NCI-H1417 treated with DMSO at 0.1 percent for 48 hours (cell line): ENCODE measurements at places on chromosomes 7 and 10.

DNA sequence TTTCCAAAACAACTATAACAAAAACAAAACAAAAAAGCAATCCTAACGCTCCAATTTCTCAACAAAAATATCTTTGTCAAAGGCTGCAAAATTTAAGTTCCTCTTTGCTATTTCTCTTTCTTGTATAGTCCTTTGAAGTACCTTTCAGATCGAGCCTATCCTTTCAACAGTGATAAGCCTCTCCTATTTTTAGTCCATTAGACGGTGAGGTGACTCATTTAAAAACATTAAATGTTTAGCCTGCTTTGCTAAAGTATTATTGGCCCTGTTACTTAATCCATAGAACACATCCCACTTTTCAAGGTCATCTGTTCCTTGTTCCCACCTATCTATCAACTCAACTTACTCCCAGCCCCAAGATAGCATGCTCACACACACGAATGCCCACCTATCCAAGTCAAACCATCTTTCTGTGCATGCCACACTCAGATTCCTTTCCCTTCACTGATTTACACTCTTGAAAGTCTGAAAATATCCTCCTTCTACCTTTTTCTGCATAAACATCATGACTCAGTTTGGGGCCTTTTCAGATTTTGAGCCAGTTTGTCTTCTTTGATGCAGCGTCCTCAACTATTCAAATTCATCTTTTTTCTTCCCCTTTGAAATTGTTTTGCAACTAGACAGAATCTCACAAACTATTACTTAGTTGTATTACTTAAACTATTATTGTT, 224.9 kb upstream of the TMEM229A start:
- DNase-seq = no peak

GRCh38 chr7:66054063-66054462, 21.6 kb upstream of the ASL start:
- DNase-seq = no peak

DNA sequence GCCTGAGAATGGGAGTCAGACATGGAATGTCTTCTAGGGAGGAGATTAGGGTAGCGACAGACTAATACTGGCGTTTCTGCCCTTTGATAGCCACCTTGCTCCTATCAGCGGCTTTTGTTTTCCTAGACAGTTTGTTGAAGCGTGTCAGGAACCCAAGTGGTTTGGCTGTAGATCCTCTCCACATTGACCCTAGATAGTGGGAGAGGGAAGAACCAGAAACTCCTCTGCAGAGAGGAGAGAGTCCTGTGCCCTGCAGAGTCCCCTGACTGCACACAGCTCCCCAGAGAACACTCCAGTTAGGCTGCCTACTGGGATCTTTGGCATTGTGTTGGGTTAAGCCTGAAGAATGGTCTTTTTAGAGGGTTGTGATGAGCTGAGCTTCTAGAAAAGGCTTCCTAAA, 2.4 kb downstream of the MEPCE start:
- no peak for DNase-seq

DNA sequence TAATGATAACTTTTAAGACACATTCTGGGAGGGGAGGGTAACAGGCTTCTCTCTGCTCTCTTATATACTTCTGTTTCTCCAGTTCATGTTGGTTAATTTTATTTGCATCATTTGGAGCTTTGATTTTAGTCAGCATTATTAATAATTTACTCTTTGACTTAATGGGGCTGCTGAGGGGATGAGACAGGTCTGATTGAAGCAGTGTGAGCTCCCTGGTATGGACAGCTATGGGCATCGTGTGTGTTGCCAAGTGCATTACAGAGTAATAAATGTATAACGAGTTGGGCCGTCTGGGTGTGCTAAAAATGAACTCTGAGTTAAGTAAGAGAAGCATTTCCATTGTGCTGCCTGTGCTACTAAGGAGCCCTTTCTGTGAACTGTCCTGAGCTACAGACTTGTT, 31.7 kb upstream of the IKZF1 start:
- DNase-seq = no peak

GRCh38 chr7:50552921-50553320, 12.3 kb downstream of the DDC start:
- no peak for DNase-seq

GRCh38 chr10:79608505-79609375, 2.0 kb upstream of the SFTPA1 start:
- DNase-seq = no peak

DNA sequence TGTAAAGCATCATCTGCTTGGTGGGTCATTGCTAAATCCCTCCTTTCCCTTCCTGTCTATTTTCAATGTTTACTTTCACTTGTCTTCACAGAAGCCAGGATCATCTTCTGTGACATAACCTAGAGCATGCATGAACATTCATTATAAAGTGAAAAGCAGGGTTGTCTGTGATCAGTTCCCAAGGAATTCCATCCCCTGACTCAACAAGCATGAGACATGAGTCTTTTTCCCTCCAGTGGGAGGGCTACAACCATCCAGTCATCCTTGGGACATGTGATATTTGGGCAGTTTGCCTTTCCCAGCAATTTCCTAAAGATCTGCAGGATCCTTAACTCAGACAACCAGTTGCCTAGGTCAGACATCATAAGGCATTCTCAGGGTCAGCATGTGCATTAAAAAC, 166.3 kb upstream of the TMEM196 start:
- DNase-seq = no peak

GRCh38 chr7:55272328-55272727, 92.8 kb upstream of the LANCL2 start:
- no peak for DNase-seq

DNA sequence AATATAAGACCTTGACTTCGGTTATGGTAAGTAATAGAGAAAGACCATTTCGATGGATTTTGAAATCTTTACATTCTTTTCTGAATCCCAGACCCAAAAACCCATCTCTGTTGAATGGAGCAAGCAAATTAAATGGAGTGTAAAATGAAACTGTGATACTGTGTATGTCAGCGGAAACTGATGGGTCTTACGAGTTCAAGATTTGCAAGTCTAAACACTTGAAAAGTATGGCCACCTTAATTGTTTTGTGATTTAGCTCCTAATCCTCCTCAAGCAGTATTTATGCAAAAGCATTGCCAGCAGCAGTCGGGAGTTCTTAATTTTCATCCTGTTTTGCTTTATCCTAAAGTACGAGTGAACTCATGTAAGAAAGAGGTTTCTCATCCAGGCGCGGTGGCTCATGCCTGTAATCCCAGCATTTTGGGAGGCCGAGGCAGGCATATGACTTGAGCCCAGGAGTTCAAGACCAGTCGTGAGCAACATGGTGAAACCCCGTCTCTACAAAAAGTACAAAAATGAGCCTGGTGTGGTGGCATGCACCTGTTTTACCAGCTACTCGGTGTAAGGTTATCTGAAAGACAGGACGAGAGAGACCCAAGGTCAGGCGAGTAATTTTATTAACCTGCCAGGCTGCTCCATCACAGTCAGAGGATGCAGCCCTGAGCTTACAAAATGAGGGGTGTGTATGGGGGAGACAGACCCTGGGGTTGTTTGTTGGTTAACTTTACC, 5.8 kb upstream of the DHTKD1 start:
- DNase-seq = no peak

DNA sequence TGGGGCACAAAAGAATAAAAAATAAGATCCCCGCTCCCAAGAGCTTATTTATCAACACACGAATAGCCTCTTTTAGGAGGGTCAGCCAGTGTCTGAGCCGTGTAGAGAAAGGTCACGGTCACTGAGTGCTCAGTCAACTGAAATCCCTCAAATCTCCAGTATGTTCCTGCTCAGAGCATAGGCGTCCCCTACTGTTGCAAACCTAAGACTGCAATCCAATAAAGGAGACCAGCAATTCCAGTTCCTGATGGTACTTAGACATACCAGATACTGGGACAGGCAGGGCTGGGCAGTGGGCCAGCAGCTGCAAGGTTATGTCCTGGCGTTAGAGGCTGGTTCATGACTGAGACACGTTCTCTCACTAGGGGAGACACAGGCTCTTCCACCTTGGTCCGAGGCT, 93.6 kb downstream of the CACNB2 start:
- no peak for DNase-seq

- no peak for DNase-seq
Observed at GRCh38 chr7:7768977-7769709, 50.7 kb upstream of the RPA3 start.

- DNase-seq = no peak
Observed at GRCh38 chr10:31644931-31645633, 283.5 kb downstream of the ARHGAP12 start.

DNA sequence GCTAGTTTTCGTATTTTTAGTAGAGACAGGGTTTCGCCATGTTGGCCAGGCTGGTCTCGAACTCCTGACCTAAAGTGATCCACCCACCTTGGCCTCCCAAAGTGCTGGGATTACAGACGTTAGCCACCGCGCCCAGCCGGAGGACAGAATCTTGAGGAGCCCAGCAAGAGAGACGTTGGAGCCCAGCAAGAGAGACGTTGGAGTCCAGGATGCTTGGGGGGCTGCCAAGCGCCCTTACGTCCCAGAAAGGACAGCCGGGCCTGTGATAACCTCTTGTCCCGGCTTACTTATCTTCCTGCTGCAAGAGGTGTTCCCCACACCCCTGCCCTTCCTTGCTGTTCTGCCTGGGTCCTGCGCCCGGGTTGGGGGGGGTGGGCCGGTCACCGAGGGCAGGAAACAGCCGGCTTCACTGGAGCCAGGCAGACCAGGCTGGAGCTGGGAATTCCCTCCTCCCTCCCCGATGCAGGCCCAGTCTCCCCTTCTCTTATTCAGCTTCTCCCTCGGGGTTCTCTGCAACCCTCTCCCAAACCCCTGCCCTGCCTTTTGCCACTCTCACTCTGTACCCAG, 1.9 kb upstream of the EPHB4 start:
- no peak for DNase-seq

DNA sequence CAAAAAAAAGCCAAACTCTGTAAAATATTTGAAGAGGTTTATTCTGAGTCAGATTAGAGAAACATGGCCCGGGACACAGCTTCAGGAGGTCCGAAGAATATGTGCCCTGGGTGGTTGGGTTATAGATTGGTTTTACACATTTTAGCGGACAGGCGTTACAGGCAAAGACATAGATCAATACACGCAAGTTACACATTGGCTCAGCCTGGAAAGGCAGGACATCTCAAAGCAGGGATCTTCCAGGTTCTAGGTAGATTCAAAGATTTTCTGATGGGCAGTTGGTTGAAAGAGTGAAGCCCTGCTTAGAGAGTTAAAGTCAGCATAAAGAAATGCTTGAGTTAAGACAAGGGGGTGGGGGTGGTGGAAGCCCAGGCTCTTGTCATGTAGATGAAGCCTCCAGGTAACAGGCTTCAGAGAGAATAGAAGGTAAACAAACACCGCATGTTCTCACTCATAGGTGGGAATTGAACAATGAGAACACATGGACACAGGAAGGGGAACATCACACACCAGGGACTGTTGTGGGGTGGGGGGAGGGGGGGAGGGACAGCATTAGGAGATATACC, 464.3 kb upstream of the ADARB2 start:
- DNase-seq = no peak

DNA sequence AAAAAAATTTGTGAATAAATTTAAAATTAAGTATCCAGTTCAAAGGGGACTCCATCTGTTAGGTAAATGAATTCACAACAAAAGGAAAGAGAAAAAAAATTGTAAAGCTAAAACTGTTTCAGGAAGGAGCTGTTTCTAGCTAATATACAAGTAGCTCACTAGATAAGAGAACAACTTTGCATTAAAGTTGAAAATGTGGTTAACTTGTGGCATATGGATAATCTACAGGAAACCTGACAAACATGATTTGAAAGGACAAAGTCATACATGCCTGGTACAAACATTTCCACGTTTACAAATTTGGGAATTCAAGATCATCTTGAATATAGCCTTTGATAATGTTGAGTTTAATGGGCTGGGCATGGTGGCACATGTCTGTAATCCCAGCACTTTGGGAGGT, 8.9 kb downstream of the NT5C3A start:
- DNase-seq = no peak

- no peak for DNase-seq
Observed at GRCh38 chr10:74825371-74826141, 844 bp upstream of the KAT6B start.

GRCh38 chr10:126857178-126857806, 47.9 kb upstream of the DOCK1 start:
- no peak for DNase-seq

DNA sequence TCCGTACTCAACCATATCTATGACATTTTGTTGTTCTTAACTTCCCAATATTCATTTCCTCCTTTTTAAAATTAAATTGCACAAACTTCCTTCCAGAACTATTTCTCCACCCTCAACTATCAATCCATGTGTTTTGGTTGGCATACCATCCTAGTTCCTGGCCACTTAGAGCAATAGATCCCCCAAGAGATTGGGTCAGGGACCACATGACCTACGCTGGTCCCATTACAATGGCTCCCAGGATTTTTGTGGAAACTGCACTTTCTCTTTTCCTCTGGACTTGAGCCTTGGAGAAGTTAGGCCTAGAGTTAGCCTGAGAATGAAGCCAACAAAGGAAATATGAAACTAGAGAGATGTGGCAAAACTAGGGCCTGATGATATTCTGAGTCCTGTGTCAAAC, 55.7 kb upstream of the CASD1 start:
- DNase-seq = no peak

GRCh38 chr7:134429481-134429880, 29.4 kb downstream of the AKR1B1 start:
- DNase-seq = no peak

DNA sequence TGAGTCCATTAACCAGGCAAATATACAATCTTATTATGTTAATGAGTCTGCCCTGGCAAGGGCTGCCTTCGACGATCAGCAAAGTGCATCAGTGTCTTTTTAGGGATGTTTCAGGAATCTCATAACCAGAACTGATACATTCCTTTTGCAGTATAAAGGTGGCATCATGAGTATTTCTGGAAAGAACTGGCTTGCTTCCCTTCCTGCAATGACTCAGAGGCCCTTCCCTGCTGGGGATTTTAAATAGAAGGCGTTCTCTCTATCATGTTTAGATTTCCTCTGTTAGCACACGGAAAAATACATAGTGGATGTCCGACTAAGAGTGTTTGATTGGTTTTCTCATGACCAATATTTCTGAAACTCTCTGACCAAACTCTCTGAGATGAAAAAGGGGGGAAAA, 1.8 kb downstream of the NPS start:
- no peak for DNase-seq

DNA sequence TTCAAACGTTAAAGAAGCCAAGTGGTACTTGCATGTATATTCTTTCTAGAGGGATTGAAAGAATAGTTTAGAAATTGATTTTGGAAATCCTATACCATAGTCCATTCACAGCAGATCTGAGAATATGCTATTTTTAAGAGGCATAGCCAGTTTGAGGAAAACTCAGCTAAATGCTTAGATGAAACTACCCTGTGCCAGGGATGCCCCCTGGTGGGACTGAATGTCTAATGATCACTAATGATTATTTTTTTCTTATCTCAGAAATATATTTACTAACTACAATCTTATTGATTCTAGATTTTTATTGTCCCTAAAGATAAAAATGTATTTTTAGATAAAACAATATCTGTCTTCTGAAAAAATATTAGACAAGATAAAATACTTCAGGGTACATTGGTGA, 844.9 kb upstream of the PHF14 start:
- no peak for DNase-seq
